ENCODE measurements at places on chromosomes 16 and 17.

- no peak for DNase-seq
Measured at GRCh38 chr16:75462806-75463205, 1.7 kb downstream of the TMEM170A start.

- no peak for DNase-seq
Measured at GRCh38 chr17:2852729-2853282, 56.6 kb downstream of the RAP1GAP2 start.

GRCh38 chr16:1452530-1452929, 8.2 kb upstream of the CCDC154 start:
- DNase-seq: no peak

DNA sequence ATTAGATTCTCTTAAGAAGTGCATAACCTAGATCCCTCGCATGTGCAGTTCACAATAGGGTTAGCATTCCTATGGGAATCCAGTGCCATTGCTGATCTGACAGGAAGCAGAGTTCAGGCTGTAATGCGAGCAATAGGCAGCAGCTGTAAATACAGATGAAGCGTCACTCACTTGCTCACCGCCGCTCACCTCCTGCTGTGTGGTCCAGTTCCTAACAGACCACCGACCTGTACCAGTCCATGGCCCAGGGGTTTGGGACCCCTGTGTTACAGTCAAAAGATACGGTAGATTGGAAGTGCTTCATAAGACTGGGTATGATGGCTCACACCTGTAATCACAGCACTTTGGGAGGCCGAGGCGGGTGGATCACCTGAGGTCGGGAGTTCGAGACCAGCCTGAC, 2.8 kb downstream of the STAT5A start:
- no peak for DNase-seq

GRCh38 chr16:23484510-23485256, 25.6 kb downstream of the GGA2 start:
- DNase-seq: no peak

DNA sequence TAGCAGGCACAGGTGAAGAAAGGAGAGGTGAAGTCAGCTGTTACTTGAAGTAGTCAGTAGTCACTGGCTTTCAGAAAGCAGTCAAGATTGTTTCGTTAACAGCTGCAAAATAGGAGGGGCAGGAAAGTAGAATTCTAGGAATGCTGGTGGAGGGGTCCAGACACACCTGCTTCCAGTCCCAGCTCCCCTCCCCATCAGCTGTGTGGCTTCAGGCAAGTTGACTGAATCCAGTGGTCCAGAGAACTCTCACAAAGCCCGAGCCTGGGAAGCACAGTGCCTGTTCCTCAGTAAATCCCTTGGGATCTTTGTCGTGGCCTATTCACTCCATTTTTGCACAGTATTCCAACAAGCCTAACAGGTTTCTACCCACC, 4.6 kb upstream of the SOCS1 start:
- no peak for DNase-seq

DNA sequence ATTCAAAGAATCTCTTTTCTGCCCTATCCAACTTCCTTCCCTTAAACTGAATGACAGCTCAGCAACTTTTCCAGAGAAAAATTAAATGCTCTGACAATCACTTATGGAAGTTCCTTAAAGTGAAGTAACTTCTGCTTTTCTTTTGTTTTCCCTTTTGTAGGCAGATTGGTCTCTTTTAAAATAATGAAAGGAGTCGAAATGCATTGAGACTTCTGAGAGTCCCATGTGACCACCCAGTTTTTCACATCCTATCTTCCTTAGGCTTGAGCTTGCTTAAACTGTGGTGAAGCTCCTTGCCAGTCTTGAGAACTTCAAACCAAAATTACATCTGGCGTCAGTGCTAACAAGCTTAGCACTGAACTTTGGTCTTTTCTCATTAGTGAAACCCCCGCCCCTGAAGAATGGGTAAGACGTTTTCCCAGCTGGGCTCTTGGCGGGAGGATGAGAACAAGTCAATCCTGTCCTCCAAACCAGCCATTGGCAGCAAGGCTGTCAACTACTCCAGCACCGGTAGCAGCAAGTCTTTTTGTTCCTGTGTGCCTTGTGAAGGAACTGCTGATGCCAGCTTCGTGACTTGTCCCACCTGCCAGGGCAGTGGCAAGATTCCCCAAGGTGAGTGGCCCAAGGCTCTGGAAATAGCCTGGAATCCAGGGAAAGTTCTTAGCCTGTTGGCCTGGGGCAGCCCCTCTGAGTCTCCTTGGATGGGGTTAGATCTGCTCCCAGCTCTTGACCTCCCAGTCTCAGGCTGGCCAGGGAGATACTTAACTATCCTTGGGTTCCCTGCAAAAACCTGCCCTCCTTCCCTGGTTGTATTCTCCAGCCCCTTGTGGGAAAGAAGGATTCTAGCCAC, 1.2 kb downstream of the TMEM106A start:
- no peak for DNase-seq

GRCh38 chr17:75932852-75933251, 8.0 kb downstream of the FBF1 start:
- no peak for DNase-seq

- no peak for DNase-seq
Measured at GRCh38 chr17:57562184-57562698, 182.9 kb downstream of the CCDC182 start.

DNA sequence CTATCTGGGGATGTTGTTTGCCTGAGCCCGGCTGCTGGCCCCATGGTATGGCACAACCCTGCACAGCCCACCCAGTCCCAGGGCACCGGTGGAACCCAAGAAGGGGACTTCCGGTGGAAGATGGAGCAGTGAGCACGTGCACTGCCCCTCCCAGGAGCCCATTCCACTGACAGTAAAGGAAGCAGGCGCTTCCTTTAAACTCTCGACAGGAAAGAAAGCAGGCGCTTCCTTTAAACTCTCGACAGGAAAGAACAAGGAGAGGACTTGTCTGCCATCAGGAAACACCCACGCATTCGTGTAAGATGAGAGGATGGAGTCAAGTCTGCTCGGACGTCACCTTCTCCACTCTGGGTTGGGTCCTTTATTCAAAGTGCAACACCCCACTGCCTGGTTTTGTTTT, 53.7 kb downstream of the IL21R start:
- DNase-seq: no peak

DNA sequence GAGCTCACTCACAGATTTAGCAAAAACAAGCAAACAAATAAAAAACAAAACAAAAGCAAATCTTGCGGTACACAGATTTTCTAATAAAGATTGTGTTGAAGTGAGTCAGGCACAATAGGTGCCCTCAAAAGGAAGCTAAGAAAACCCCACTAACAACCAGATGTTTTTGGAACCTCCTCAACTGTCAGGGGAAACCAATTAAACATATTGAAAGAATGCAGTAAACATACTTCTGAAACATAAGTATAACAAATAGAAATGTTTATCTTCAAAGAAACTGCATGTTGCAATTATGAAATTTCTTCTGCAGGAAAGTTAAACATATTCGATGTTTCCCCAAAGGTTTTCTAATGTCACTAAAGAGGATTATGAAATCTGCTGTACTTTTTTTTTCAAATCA, 110.5 kb upstream of the CORO6 start:
- no peak for DNase-seq

DNA sequence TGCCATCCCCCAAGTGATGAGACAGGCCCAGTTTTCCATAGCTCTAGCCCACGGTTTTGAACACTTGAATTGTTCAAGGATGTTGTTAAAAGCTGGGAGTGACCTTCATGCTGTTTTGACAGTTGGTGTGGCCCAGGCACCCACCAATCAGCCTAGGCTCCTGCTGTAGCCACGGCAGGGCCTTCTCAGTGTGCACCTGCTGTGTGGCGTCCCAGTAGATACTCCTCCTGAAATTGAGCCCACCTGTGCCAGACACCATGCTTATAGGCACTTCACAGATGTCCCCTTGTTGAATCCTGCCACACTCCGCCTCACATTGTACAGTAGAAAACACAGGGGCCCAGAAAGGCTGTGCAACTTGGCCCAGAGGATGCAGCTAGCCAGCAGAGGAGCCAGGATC, 86.4 kb downstream of the SOCS1 start:
- no peak for DNase-seq

DNA sequence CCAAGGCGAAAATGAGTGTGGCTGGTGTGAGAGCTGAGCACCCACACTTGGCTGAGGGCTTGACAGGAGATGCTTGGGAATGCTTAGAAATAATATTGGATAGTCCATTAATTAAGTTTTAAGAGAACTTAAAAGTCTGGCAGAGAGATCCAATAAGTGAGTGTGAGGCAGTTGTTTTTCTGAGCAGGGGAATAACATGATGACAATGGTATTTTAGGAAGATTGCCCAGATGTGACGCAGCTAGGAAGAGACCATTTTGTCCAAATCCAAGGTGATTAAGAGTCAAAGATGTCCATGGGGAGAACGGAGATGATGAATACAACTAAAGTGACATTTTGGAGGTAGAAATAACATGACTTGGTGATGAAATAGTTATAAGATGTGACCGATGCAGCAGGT, 102.8 kb upstream of the AXIN2 start:
- no peak for DNase-seq

DNA sequence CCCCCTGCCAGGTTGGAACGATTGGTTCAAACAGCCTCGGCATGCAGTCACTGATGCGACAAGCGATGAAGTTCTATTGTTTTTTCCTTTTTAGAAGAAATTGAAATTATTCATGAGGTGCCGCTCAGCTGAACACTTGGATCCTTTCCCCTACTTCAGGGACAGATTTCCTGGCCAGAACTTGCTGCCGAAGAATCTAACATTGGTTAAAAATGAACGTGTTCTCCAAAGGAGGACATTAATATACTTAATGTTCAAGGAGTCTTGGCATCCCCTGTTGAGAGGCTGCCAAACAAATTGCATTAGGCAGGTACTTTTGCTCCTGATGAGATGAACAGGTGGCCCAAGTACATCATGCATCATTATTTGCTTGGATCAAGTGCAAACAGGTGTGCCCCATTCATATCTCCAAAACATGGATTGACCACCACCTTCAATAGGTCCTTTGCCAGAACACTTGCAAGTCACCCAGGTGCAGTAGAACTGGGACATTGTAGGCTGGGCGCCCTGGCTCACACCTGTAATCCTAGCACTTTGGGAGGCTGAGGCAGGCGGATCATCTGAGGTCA, 437.2 kb downstream of the HAPSTR1 start:
- no peak for DNase-seq

DNA sequence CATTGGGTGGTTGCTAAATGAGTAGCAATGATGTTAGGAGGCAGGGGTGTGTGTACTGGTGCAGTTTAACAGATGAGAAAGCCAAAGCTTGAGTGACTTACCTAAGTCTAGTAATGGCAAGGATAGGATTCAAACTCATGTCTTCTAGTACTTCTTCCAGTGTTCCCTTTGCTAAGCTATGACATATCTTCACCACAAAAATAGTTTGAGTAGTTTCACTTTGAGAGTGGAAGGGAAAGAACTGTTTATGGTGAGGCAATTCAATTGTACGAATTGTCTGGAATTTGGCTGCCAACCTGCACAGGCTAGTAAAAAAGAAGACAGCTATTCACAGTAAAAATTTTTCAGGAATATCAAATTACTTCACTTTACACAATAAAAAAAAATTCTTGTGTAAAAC, 138.0 kb downstream of the NLK start:
- no peak for DNase-seq

DNA sequence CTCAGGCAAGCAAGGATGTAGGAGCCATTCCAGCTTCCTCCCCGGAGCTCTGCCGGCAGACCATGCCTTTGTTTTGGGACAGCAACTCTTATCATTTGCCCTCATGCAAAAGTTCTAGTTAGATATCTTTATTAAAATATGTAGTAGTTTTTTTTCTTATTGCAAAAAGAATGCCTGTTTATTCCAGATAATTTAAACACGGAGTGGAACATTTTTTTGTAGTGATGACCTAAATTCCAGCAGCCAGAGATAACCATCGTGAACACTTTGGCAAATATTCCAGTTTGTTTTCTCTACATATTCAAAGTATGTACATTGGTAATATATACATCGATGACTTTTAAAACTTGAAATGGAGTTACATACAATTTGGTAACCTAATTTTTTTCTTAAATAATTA, 54.8 kb downstream of the CRISPLD2 start:
- no peak for DNase-seq

DNA sequence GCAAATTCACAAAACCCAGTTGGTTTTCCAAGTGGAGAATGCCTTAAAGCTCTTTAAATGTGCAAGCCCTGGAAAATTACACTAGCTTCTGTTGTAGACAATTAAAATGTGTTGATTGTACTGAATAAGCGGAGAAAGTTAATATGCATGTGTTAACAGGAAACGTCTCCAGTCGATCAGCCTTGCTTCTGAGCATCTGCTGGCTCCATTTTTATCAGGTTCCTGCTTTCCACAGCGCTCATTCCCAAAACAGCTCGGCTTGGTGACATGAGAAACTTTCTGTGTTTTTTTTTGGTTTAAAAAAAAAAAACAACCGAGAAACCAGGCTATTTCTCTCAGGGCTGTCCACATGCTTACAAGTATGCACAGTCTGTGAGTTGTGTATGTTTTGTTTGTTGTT, 60.7 kb downstream of the VPS35L start:
- DNase-seq: no peak

GRCh38 chr16:31428279-31428597, at the start of gene COX6A2:
TSS of gene COX6A2 (minus strand) at chr16:31428360. CDS start at chr16:31428325, 35 bp downstream.
- no peak for DNase-seq

- no peak for DNase-seq
Measured at GRCh38 chr17:12402963-12403622, 262.6 kb upstream of the MYOCD start.

- DNase-seq: peak; percentile 47
Measured at GRCh38 chr17:4719684-4720221, 9.3 kb downstream of the ARRB2 start.

DNA sequence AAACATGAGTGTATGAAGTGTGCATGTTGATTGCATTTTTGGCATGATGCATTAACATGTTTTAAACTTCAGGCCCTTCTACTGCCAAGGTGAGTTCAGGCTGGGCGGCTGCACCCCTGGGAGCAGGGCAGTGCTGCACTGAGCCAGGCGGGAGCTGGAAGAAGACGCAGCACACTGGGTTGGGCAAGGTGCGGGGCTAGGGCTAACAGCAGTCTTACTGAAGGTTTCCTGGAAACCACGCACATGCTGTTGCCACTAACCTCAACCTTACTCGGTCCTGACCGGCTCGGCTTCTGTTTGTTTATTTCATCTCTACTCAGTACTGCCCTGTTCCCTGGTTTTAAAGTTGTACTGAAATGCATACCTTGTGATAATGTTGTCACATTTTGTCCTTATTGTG, 61.0 kb downstream of the MAP2K4 start:
- DNase-seq: no peak

Measured in testis (tissue), 5 donors.